ENCODE measurements at places on chromosomes 3 and 15.

DNA sequence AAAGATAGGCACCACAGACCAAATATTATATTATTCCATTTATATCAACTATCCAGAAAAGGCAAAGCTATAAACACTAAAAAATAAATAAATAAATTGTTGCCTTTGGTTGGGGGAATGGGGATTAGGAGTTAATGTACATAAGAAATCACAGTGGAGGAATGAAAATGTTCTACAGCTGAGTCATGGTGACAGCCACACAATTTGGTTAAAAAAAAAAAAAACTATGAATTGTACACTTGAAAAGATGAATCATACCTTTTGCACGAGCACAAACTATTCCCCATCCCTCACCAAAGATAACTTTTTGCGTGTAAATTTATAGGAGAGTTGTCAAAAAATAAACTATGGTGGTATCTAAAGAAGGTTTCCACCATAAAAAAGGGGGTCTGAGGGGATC is 103.2 kb downstream of the TBC1D5 start:
- peak; percentile 82 for DNase-seq

- DNase-seq = no peak
Observed at GRCh38 chr15:89377842-89378295, 43.2 kb upstream of the POLG start.

GRCh38 chr3:125378762-125379161 is 3.6 kb upstream of the ZNF148 start:
- DNase-seq = no peak

GRCh38 chr3:6540981-6541380 is 319.9 kb upstream of the GRM7 start:
- DNase-seq = no peak

DNA sequence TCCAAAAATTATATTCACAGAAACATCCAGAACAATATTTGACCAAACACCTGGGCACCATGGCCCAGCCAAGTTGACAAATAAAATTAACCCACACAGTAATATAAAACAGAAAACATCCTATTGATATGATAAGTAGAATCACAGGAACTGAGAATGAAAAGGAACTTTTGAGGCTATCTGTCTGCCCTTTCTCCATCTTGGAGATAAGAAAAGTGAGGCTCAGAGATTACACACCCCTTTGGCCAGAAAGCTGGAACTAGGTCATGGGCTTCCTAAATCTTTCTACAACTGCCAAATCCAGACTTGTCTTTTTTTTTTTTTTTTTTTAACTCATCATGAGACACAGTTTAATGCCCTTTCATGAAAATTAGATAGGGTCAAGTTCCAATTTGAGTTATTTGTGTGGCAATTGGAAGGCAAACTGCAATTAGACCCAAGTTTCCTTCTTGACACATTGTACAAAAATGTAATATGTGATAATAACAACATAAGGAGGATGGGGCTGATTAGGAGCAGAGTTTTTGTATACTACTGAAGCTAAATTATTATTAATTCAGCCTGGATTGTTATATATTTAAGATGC is 137.2 kb downstream of the RPL22L1 start:
- peak; percentile 71 for DNase-seq

- peak; percentile 71 for DNase-seq
Observed at GRCh38 chr3:99246010-99246654, 344.6 kb upstream of the DCBLD2 start.

- no peak for DNase-seq
Observed at GRCh38 chr3:50264964-50265485, 3.9 kb upstream of the SEMA3B start.

DNA sequence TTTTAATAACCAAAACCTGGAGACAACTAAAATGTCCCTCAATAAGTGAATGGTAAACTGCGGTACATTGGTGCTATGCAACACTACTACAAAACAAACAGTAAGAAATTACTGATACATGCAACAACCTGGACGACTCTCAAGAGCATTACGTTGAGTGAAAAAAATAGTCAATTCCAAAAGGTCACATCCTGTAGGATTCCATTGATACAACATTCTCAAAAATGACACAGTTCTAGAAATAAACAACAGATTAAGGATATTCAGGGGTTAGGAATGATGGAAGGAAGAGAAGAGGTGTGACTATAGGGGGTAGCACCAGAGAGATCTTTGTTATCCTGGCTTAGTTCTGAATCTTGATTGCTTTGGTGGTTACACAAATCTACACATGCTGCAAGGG is 72.2 kb downstream of the ZNF148 start:
- peak; percentile 78 for DNase-seq

GRCh38 chr3:48528754-48529153 is 24.8 kb upstream of the SHISA5 start:
- peak; percentile 12 for DNase-seq

DNA sequence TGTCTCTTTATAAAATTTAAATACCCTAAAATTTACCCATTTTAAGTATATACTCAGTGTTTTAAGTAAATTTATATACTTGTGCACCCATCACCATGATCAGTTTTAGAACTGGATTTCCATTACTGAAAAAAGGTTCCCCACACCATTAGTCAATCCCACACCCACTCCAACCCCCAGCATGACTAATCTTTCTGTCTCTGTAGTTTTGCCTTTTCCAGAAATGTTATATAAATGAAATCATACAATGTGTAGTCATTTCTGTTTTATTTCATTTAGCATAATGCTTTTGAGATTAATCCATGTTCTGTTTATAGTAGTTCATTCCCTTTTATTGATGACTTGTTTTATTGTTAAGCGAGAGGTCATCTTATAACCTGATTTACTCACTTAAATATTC is 66.1 kb upstream of the LIMD1 start:
- DNase-seq = peak; percentile 65

DNA sequence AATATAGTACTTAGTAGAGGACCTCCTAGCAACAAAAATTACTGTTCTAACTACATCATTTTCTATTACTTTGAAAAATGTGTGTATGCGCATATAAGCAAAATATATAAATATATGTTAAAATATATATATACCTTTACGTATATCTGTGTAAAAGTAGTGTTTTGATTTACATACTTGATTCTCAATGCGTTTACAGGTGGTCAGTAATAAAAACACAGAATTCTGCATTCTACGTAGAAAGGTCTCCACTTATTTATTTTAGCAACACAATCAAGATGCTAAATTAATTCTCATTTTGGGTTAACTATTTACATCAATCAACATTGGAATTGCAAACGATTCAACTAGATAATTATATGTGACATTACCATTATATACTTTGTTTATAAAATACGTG is 158.0 kb downstream of the ATG7 start:
- no peak for DNase-seq

- DNase-seq = no peak
Observed at GRCh38 chr3:178754852-178755510, 218.7 kb downstream of the KCNMB2 start.

DNA sequence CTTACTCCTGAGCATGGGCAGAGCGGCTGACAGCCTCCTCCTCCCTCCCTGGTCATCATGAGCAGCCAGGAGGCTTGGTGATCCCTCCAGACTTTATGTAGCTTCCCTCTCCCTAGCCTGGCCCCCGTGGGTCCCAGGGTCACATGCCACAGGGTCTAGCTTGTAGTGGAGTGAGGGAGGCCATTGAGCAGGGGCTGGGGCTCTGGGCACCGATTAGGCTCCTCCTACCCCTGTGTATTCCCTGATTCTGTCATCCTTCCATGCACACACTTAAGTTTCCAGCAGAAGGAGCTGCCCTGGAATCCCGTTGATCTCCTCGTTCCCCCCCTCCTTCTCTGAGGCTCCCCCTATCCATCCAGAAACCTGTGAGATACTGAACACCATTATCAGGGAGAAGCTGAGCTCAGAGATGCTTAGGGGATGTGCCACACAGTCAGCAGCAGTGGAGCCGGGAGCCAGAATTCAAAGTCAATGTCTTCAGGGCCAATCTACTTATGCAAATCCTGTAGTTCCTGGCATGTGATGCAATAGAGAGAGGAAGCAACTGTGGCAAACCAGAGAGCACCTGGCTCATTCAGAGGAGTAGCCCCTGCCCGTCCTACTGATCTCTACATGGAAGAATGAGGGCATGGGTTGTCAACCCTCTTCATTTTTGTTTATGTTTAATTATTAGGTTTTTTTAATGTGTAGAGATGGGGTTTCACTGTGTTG is 17.2 kb downstream of the CCDC33 start:
- no peak for DNase-seq

GRCh38 chr3:7657214-7658112 is 796.5 kb downstream of the GRM7 start:
- DNase-seq = no peak

DNA sequence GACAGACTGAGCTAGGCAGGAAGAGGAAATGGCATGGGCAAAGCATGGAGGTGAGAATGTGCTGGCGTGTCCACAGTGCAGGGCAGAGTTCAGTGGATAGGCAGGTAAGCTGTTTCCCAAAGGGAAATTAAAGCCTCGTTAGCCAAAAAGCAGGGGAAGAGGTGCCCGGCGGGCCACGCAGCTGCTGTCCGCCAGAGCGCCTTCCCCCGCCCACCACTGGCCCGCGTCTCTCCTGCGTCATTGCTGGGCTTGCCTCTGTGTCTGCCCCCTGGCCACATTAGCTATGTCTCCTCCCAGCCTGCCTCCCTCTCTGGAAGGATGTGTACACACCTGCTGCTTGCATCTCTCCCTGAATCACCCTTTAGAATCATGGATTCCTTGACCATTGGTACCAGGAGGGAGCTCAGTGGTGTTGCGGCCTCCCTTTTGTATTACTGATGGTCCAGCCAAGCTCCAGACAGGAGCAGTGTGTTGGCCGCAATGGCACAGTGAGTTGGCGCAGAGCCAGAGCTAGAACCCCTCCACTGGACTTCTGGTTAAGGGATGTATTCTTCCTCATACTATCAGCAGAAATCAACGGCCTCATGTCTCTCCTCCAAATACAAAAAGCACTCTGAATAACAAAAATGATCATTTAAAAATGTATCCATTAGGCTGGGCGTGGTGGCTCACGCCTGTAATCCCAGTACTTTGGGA is 26.6 kb downstream of the SLC28A1 start:
- no peak for DNase-seq

DNA sequence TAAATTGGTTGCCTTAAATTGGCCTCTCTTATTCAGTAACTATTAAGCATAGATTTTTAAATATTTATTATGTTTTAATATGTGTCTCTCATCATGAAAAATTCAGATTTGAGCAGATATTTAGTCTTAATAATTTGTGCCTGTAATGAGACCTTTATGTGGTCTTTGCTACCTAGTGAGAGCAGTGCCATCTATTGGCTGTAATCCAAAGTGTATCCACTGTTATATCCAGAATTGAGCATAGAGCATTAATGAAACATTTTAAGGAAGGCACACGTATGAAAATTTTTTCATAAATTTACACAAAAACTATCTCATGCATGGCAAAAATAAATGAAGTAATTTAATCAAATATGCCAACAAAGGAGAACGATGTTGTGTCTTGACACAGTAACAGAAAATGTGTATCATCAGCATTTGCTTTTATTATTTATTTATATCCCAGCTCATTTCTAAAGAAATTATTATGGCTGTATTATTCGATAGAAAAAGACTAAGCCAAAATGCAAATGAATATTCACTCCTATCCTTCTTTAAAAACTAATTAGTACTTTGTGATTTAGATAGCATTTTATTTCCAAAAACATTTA is 203.5 kb downstream of the RSRC1 start:
- peak; percentile 34 for DNase-seq

DNA sequence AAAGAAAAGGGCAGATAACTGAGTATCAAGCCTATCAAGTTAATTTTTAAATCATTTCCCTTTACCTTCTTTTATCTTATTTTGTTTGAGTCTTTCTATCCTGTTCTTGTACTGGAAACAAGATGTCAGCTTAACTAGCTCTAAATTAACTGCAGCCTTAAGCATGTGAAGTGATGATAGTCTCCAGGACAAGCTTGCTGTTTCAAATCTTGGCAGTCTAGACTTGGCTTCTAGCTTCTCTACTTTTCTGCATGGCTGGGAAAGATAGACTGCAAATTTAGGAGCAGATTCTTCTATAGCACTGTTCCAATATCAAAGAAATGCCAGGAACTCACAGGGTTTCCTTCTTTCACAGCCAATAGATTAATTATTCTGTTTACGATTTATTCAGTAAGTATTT is 1034.4 kb downstream of the TUSC7 start:
- no peak for DNase-seq

GRCh38 chr3:113602256-113602655 is 69.9 kb downstream of the SIDT1 start:
- DNase-seq = no peak

DNA sequence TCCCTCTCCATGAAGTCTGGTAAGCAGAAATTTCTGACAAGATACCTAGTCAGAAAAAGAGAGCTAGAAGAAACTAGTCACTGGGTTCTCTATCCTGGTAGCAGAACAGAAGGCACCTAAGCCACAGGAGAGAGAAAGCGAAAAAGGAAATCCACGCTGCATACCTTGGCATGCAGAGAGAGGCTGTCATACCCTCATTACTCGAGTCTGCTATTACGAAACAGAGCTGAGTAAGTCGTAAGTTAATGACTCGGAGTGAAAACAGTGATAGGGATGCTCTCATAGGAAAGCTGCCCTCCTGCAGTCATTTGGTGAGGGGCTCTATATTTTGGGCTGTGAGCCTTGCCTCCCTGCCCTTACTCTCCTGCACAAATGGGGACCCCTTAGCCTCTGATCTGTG is 16.2 kb downstream of the CLRN1 start:
- peak; percentile 39 for DNase-seq

GRCh38 chr15:85606738-85607137 is 188.0 kb downstream of the KLHL25 start:
- DNase-seq = no peak

DNA sequence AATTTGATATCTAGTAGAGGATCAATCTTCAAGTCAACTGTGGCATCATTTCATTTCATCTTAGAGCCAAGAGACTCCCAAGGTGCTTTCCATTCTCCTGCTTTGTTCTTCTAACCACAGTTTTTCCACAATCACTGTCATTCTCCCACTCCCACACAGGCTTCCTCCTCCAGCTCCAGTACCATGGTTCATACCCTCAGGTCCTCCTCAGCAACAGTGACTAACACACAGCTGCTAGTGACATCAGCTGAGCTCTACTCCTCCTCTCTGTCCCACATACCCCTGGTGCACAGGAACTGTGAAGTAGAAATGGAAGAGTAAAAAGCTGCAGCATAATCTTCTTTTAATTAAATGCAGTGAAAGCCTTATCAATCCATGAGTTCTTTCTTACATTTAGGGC is 200.2 kb upstream of the DPH6 start:
- DNase-seq = peak; percentile 25

DNA sequence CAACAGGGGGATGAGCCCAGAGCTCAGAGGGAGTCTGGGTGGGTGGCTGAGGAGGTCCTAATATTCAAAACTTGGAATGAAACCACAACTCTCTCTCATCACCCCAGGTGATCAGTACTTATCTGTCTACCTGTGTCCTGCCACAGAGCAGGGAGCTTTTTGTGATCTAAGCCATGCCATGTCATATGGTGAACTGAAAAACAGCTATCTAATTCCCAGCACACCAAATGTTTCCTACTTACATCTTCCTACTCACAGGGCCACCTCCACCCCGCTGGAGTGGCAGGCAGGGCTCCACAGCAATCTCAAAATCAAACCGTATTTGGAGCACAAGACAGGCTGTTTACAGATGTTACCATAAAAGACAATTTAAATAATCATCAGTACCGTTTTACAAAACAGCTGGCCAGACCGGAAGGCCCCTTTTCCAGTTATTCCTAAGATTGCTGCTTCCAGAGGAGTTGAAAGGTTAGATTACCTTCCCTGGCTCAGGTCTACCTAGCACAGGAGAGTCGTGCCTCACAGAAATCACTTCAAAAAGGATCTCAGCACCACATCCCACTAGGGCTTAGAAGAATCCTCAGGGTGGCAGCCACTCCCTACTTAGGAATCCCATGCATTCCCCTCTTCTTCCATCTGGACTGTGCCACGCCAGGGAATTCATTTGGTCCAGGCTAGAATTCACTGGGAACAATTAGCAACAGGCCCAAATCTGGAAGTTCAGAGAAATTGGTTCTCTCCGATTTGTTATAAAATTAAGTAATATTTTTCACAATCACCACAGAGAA is 226.6 kb upstream of the IL12A start:
- peak; percentile 53 for DNase-seq

Data from HCEC 1CT (cell line).